ENCODE measurements at places on chromosomes 2 and 18.

DNA sequence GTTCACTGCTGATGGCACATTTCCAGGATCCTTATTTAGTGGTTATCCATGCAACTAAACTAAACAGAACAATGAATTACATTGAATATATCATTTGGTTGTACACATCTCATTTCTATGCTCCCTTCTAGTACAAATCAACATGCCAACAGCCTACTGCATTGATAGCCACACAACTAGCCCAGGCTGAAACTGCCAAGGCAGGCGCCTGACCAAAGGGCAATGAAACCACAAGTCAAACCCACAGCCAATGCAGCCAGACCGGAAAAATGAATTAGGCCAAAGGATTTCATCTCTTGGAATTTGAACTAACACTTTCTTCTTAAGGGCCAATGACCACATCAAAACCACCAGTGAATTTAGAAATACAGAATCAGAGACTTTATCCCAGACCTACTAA lies 196.4 kb downstream of the NOL4 start:
- peak; percentile 5 for DNase-seq

- DNase-seq, result no peak
Observed at GRCh38 chr2:97994476-97994875, 1.3 kb downstream of the TMEM131 start.

GRCh38 chr2:219252084-219252483 lies 959 bp upstream of the TUBA4B start:
- no peak for DNase-seq

DNA sequence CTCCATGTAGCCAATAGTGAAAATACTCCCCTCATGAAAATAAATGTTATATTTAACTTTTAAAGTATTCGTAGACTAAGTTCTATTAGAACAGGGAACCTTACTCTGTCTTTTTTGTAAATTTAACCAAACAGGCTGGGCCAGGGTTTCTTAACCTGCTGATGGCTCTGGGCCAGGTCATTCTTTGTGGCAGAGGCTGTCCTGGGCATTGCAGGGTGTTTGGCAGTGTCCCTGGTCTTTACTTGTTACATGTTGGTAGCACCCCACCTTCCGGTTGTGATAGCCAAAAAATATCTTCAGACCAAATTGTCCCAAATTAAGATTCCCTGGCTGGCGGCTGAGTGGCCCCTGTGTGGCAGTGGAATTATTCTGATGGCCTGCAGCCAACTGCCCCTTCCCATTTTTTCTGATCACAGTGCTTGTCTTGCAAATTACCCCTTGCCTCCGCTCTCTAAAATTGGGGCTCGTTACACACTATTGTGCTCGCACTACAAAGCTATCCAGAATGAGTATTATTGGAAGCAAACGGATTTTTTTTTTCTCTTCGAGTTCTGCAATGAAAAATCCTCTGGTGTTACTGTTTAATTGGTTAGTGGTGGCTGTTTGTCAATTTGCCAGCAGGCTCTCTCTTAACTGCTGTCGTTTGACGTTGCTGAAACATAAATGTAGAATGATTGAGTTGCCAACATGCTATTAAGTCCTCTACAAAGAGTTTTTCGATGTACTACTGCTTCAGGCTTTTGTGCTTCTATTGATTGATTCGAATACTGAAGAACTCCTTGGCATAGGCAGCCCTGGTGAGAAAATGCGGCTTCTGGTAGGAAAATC lies 216.9 kb downstream of the SH3RF3 start:
- DNase-seq, result no peak

GRCh38 chr2:121237980-121238665 lies 46.9 kb downstream of the TFCP2L1 start:
- DNase-seq, result no peak
